Activated CD8-positive, alpha-beta T cell treated with anti-CD3 and anti-CD28 coated beads for 36 hours (primary cell): ENCODE measurements at places on chromosomes 11 and 22. TPM values are rescaled to one million over a fixed set of nuclear protein-coding genes. Genes with fewer than 3 reads are reported as not detected.
A peak's percentile ranks its signal among the peaks of the same experiment; 100 is the strongest.

GRCh38 chr22:41915786-41916493 lies 1.1 kb upstream of the SHISA8 start:
- no peak for DNase-seq

ARSA gene
- 11.6 TPM for total RNA-seq

TMEM191C gene
- 1.7 TPM for total RNA-seq

POLD3 gene
- 67.2 TPM for total RNA-seq

FOSL1 gene
- 9.9 TPM for total RNA-seq

- DNase-seq, result no peak
Observed at GRCh38 chr11:119091966-119092879, 7.5 kb downstream of the HMBS start.

DNA sequence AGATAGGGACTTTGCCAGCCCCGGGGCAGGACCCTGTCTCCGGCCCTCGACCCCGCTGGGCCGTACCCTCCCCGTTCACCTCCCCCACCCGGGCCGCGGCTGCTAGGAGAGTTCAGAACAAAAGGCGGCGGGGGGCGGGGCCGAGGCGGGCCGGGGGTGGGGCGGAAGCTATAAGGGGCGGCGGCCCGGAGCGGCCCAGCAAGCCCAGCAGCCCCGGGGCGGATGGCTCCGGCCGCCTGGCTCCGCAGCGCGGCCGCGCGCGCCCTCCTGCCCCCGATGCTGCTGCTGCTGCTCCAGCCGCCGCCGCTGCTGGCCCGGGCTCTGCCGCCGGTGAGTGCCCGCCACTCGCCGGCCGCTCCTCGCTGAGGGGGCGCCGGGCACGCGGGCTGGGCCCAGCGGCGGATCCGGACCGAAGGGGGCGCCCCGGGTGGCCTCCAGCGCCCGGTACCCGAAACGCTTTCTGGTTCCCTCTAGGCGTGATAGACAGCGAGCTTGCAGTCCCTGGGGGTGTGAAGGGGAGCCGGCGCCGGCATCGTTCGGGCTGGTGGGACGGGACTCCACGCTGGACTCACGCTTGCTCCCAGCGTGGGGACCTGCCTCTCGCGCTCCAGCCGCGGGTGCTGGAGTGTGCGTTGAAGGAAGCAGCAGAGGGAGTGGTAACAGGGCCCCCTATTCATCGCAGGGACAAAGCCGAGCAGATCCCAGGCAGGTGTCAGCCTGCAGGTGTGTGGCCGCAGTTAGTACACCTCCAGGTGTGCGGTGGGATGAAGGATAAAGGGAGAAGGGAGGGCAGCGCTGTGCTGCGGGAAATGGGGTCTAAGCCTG lies at the start of gene MMP11:
Gene MMP11, plus strand, starts transcription at position 201 of the 825 bp plus-strand sequence. Its CDS starts 22 bp downstream, at position 223.
- DNase-seq, result peak; percentile 62
